ENCODE measurements at places on chromosomes 13 and 19.

- DNase-seq, result no peak
Observed at GRCh38 chr19:53655042-53655665, 23.4 kb downstream of the DPRX start.

DNA sequence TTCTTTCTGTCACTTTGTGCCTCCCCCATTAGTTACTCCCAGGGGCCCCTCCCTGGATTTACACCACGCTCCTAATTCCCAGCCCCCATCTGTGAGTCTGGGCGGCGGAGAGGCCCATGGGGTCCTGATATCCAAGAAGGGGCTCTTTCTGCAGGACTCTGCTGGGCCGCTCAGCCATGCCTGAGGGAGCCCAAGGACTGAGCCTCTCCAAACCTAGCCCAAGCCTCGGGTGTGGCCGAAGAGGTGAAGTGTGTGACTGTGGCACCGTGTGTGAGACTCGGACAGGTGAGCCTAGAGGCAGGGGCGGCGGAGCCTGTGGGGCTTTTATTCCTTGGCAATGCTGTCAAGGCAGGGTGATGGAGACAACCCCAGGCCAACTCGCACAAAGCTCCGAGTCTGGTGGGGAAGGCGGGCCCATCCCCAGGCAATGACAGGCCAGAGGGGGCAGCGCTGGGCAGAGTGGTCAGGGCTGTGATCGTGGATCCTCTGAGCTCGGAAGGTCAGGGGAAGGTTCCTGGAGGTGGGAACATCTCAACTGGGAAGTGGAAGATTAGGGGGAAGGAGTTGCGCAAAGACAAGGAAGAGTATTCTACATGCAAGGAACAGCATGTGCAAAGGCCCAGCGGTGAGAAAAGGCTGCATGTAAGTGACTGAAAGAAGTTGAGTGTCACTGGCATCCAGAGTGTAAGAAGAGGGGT, 1.6 kb downstream of the PLEKHG2 start:
- DNase-seq, result no peak

GRCh38 chr13:53276265-53276664, 247.7 kb downstream of the OLFM4 start:
- DNase-seq, result no peak

GRCh38 chr19:2415281-2415972, 12.0 kb downstream of the TIMM13 start:
- DNase-seq, result no peak

GRCh38 chr19:35228177-35228930, at the start of gene FAM187B:
FAM187B (minus strand) TSS chr19:35228739; CDS start chr19:35228680, 59 bp downstream.
- DNase-seq, result no peak

DNA sequence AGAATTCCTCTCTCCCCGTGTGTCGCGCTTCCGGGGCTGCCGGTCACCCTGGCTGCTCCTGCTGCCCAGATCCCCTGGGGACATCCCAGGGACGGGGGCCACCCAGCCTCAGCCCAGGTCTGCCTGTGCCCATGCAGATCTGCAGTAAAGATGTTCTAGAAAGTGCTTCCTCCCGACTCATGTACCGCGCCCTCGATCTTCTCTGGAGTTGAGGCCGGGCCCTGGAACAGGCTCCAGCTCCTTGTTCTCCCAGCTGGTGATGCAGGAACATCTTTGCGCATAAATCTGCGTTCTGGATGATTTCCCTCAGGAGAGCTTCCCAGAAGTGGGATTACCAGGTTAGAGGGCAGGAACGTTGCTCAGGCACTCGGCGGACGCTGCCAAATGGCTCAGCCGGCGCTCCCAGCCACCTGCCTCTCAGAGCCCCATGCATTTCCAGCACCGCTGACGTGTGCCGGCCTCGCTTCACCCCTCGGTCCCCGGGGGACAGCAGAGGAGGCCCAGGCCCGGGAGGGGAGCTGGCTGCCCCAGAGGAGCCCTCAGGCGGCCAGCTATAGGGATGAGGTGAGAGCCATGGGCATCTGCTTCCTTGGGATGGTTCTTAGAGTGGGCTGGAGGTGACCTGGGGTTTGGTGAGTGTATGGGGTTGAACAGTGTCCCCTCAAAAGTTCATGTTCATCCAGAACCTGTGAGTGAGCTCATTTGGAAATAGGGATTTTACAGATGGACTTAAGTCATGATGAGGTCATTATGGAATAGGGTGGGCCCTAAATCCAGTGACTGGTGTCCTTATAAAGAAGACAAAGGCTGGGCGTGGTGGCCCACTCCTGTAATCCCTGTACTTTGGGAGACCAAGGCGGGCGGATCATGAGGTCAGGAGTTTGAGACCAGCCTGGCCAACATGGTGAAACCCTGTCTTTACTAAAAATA, 42.6 kb downstream of the CRTC1 start:
- DNase-seq, result no peak

- peak; percentile 27 for DNase-seq
Observed at GRCh38 chr19:6516659-6517291, 14.1 kb upstream of the TNFSF9 start.

DNA sequence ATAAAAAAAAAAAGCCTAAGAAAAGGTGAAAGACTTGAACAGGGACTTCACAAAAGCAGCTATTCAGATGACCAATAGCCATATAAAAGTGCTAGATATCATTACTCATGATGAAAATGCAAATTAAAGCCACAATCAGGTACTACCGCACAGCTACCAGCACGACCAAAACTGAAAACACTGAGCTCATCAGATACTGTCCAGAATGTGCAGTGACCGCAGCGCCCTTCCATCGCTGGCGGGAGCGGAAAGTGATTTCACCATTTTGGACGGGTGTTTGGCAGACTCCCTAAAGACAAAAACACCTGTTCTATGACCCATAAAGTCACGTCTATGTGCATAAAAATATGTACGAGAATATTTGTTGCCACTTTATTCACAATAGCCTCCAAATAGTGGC, 60.7 kb downstream of the SLC6A16 start:
- DNase-seq, result no peak

- no peak for DNase-seq
Observed at GRCh38 chr19:33727331-33727998, 69.2 kb upstream of the KCTD15 start.

- no peak for DNase-seq
Observed at GRCh38 chr13:96904232-96904631, 90.0 kb downstream of the OXGR1 start.

DNA sequence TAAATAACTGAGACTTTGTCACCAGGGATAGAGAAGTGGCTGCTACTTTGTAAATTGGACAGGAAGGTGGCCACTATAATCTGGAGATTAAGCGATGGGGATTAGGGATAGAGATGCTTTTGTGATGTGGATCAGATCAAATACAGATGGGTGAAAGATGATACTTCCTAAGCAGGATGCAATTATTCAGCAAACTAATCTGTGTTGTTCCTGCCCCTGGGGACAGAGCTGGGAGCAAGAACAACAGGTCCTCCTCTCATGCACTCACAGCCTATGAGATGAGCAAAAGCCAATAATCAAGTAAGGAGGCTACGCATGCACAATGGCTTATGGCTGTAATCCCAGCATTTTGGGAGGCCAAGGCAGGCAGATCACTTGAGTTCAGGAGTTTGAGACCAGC, 4.6 kb downstream of the RGL3 start:
- DNase-seq, result no peak

- DNase-seq, result no peak
Observed at GRCh38 chr19:14097532-14098151, 7.1 kb upstream of the SAMD1 start.

DNA sequence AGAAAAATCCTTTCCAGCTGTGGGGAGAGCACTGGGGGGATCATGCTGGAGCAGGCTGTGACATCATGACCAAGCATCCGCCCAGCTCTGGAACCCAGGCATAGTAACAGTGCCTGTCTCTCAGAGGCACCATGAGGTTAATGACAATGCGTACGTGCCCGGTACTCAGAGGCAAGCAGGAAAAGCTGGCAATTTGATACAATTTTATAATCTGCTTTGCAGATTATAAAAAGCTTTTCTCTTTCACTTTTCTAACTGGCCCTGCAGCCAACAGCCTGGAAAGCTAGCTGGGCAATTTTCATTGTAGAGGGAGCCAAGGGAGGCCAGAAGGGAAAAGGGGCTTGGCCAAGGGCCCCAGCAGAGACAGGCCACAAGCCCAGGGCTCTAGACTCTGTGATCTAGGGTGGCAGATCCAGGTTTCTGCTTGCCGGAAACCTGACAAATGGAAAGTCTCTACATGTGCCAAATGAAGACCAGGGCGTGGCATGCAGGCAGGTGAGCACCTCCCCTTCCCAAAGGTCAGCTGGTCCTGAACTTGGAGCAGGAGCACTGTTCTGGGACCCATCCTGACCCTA, 22.7 kb downstream of the VRK3 start:
- no peak for DNase-seq

DNA sequence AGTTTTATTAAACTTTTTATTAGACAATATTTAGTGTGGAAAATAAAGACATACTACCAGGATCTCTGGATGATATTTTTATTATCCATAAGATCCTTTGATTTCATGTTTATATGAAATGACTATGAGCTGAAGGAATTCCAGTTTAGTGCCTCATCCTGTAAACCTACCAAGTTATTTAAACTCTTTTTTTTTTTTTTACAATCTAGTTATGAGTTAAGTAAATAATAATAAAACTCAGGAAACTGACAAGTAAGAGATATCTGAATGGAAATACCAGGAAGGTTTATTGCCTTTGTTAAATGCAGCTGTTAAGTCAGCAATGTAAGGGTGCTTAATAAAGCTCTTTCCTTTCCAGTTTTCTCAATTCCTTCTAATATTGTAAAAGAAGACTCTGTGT, 53.9 kb downstream of the RXFP2 start:
- DNase-seq, result peak; percentile 74

DNA sequence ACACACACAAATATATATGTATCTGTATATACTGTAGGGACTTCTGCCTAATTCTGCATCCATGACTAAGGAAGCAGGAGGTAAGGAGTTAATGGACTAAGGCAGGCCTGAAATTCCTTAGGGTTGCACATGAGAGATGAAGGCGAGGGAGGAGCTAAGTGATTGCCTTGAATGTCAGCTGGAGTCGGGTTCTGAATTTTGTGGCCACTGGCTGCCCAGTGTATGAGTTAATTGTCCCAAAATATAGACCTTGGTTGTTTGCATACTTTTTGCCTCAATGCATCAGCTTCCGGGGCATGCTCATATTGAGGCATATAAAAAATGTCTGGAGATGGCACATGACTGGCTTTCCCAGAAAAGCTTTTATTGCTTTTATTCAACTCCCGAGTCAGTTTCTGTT, 245.5 kb downstream of the TDRD3 start:
- DNase-seq, result no peak

DNA sequence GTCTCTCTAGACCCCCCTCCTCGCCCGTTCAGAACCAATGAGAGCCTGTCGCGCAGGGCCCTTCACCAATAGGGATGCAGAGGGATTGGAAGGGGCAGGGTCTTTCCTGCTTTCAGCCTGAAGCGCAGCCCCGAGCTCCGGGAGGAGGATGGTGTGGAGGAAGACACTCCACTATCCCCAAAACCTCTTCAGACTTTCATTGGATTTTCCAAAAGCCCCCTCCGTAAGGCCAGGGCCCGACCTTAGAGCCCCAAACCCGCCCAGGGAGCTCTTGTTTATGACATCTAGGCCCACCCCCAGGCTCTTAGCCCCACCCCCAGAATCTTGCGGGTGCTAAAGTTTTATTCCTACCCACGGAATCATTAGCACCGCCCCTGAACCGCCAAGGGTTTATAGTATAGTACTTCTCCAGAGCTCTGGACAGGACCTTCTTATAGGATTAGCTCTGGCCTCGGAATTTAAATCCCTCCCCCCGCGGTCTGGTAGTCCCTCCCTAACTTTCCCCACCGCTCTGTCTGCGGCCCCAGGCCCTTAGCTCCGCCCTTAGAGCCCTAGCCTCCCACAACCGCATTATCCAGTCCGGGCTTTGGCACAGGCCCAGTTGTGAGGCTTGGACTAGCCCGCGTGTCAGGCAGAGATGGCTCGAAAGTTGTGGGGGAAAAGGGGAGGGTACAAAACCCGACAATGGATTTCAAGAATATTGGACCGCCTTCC, 6.6 kb upstream of the EML2 start:
- DNase-seq, result no peak

DNA sequence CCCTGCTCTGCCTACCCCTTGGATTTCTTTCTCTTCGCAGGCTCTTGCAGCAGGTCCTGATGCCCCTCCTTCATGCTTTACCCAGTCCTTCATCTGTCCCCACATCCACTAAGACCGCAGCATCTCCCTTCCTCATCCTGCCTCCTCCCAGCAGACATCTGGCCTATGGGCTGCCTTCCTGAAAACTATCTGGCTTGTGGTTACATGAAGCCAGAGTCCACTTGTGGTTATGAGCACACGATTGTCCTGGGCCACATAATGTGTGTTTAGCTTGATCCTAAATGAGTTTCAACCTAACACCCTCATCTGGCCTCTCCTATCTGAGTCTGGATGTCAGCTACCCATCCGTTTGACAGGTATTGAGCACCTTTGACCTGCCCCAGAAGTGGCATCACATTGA, 5.5 kb upstream of the ZNF175 start:
- no peak for DNase-seq

GRCh38 chr19:4878491-4878968, 11.1 kb upstream of the PLIN3 start:
- no peak for DNase-seq

DNA sequence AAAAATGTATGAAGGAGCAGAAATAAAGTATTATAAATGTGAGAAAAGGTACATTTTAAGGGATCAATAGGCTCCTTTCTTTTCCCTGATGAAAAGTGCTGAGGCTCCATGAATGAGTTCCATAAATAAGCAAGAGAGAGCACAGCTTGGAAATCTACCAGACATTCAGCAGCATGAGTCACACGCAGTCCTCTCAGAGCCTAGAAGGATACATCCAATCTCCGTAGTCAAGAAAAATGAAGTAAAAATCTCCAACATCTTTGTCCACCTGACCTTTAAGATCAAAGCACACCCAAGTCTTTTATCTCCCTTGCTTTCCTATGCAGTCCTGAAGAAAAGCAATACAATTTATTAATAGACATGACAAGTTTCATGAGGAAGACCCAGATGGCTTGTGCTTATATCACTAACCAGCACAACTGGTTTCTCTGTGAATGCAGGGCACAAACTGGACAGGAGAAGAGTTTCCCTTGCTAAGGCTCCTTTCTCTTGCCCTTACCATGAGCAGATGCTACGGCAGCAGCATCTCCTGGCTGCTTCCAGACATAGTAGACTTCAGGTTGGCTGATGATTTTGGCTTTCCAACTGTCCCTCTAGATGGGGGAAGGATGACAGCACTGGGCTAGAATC, 730.8 kb downstream of the EFNB2 start:
- DNase-seq, result peak; percentile 5

DNA sequence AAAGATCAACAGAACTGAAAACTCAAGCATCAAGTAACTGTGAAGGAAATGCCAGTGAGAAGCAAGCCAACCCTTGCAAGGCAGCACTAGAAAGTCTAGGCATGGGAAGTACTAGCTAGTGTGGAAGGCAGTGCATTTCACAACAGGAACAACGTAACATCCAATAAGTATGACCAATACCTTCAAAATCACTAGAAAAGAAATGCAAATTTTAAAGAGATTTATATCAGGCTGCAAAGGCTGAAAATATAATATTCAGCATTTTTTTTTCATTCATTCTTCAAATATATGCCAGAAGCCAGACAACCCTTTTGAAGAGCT, 121.9 kb downstream of the DLEU7 start:
- no peak for DNase-seq

GRCh38 chr19:29436591-29437103, 89.1 kb upstream of the VSTM2B start:
- DNase-seq, result no peak

Measured in AG09309 (cell line).